ENCODE measurements at places on chromosomes 7 and 10. TPM values are rescaled to one million over a fixed set of nuclear protein-coding genes. Genes with fewer than 3 reads are reported as not detected.

The JCAD gene
- total RNA-seq: 22.0 TPM

The FAM131B gene
- 0.28 TPM for total RNA-seq

The CALHM1 gene
- not detected for total RNA-seq

The PTPN20 gene
- 3.9 TPM for total RNA-seq

The TPK1 gene
- total RNA-seq: 2.8 TPM

The DRGX gene
- total RNA-seq: not detected

The SPDYE16 gene
- total RNA-seq: 0.10 TPM

The INA gene
- total RNA-seq: 18.1 TPM

The KAZALD1 gene
- total RNA-seq: 3.0 TPM

The SCART1 gene
- total RNA-seq: 0.10 TPM

The RTKN2 gene
- 0.83 TPM for total RNA-seq

The ANXA11 gene
- 201 TPM for total RNA-seq

The CDH23 gene
- 2.7 TPM for total RNA-seq

The KIF11 gene
- 41.3 TPM for total RNA-seq

The MDFIC gene
- total RNA-seq: 17.3 TPM

The DHX32 gene
- 33.4 TPM for total RNA-seq

The GIMAP4 gene
- not detected for total RNA-seq

The GPR37 gene
- 0.73 TPM for total RNA-seq

The SYT15 gene
- total RNA-seq: 3.0 TPM

The PDE6C gene
- total RNA-seq: not detected

The GDF2 gene
- total RNA-seq: not detected

The WDFY4 gene
- 0.07 TPM for total RNA-seq

The CDHR1 gene
- total RNA-seq: 0.07 TPM

The ANKRD2 gene
- 5.1 TPM for total RNA-seq

The CARD11 gene
- total RNA-seq: 1.8 TPM

The NUTM2E gene
- 0.43 TPM for total RNA-seq

The PSD gene
- 0.27 TPM for total RNA-seq

The CACNA2D1 gene
- total RNA-seq: 7.1 TPM

The TLX1 gene
- not detected for total RNA-seq

The SPDYE2B gene
- not detected for total RNA-seq

The STAM gene
- total RNA-seq: 23.6 TPM

The RBP3 gene
- total RNA-seq: not detected

The EMX2 gene
- total RNA-seq: not detected

The ACTL6B gene
- not detected for total RNA-seq

The CYP3A4 gene
- 0.10 TPM for total RNA-seq

The LGI1 gene
- total RNA-seq: not detected

The HTR5A gene
- total RNA-seq: not detected

The TCERG1L gene
- not detected for total RNA-seq

The HTRA1 gene
- 47.9 TPM for total RNA-seq

The PDE1C gene
- 2.5 TPM for total RNA-seq

Data from A549 treated with AZD2906 at 1 μM for 4 hours (cell line).